Hepatic stellate cell (primary cell): ENCODE measurements at places on chromosomes 5 and 9.

DNA sequence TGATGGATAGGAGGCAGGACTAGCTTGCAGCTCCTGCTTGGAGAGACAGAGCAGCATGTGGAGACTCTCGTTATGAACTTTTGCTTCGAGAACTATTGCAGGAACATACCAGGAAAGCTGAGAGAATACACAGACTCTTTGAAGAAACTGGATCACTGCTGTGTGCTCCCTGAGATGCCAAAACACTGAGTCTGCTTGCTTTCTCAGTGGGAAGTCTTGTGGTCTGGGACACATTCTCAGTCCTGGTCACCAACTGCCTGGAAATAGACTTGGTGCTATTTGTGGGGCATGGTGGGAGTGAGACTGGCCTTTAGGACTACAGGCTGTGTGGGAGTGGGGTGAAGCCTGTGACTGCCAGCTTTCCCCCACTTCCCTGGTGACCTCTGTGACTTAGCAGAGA is 252.6 kb downstream of the MED10 start:
- DNase-seq, result no peak

DNA sequence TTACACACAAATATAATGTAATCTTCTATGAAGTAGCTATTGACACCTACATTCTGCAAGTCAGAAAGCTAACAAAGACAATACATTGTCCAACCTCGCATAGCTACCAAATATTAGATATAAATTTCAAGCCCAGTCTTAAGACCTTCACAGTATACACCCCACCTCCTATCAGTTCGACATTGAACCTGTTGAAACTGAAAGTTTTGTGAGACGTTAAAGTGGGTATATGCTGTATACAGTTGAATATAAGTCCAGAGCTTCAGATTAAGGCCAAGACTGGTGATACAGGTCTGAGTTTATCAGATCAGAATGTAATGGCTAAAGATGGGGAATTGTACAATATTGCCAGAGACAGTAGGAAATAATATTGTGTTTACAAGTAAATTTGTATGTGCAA is 489.3 kb upstream of the RORB start:
- no peak for DNase-seq

DNA sequence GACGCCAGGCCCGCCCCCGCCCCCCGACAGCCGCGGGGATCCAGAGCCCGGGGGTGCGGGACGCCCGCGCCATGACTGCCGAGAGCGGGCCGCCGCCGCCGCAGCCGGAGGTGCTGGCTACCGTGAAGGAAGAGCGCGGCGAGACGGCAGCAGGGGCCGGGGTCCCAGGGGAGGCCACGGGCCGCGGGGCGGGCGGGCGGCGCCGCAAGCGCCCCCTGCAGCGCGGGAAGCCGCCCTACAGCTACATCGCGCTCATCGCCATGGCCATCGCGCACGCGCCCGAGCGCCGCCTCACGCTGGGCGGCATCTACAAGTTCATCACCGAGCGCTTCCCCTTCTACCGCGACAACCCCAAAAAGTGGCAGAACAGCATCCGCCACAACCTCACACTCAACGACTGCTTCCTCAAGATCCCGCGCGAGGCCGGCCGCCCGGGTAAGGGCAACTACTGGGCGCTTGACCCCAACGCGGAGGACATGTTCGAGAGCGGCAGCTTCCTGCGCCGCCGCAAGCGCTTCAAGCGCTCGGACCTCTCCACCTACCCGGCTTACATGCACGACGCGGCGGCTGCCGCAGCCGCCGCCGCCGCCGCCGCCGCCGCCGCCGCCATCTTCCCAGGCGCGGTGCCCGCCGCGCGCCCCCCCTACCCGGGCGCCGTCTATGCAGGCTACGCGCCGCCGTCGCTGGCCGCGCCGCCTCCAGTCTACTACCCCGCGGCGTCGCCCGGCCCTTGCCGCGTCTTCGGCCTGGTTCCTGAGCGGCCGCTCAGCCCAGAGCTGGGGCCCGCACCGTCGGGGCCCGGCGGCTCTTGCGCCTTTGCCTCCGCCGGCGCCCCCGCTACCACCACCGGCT is 1.0 kb downstream of the FOXE1 start:
- DNase-seq, result peak; percentile 68

DNA sequence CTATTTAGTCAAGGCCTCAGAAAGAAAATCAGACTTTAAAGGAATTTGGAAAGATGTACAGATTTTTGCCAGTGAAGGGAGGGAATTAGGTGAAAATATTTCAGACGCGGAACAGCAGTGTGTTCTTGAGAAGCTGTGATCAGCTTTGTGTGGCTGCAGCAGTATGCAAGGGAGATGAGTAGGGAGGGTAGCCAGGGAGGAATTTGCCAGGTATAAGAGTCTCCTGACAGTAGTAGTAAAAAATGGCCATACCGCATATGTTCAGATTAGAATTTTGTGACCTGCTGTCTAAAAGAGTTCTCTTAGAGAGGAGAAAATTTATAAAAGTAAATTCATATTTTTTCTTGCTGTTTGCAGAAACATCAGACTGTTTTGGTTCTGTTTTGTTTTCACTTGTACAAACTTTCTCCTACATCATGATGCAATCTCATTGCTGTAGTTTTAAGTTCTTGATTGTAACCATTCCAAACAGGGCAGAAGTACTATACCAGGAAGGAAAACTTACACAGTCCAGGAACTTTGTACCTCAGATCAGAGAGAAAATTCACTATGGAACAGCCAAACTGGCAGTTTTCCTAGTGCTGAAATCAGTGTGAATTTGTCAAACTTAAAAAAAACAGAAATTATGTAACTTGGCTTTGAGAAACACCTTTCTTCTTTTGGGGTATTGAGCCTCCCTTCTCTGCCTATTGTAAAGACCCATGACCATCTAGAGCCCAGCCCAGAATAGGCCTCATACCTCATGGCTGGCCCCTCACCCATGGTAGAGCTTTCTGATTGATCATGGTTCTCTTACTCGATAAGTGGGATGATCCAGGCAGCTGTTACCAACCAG is 78.4 kb upstream of the NR3C1 start:
- DNase-seq, result no peak

DNA sequence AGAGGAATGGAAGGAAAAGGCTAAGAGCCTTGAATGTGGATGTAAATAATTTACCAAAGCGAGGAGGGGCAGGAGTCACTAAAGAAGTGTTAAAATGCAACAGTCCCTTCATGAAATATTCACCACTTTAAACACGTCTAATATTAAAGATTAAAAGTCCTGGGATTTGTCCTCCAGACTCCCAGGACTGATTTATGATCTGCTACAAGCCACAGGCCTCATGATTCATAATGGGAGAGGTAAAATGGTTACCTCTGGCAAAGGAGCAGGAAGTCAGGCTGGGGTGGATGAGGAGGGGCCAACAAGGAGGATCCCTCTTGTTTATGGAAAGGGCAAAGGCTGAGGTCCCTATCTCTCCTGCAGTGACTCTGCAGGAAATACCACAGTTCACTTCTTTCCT is 292.4 kb downstream of the TRIM32 start:
- DNase-seq, result no peak

- DNase-seq, result peak; percentile 21
Measured at GRCh38 chr9:98572054-98572627, 136.6 kb downstream of the GABBR2 start.

DNA sequence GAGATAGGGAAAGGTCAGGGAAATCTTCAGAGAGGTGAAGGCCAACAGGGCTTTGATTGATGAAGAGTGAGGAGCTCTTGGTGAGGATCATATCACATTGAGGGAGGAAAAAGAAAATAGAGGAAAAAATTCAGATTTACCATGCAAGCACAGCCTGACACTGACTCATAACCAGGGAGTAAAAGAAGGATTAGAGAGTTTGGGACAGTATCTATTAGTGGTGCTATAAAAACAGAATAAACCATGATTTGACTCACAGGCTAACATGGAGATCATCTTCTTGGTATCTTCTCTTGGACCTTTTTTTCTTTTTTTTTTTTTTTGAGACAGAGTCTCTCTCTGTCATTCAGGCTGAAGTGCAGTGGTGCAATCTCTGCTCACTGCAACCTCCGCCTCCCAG is 44.4 kb downstream of the MUSK start:
- peak; percentile 2 for DNase-seq

- no peak for DNase-seq
Measured at GRCh38 chr5:77152441-77152840, 58.0 kb upstream of the PDE8B start.
